ENCODE measurements at places on chromosomes 12 and 14. TPM values are rescaled to one million over a fixed set of nuclear protein-coding genes. Genes with fewer than 3 reads are reported as not detected.

- no peak for DNase-seq
Observed at GRCh38 chr14:87304404-87304803, 688.6 kb downstream of the GALC start.

DNA sequence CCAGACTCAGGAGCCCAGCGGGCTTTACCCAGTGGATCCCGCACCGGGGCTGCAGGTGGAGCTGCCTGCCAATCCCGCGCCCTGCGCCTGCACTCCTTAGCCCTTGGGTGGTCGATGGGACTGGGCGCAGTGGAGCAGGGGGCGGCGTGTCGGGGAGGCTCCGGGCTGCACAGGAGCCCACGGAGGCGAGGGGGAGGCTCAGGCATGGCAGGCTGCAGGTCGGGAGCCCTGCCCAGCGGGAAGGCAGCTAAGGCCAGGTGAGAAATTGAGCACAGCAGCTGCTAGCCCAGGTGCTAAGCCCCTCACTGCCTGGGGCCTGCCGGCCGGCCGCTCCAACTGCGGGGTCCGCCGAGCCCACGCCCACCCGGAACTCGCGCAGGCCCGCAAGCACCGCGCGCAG, 50.1 kb downstream of the RMST start:
- DNase-seq: no peak

DNA sequence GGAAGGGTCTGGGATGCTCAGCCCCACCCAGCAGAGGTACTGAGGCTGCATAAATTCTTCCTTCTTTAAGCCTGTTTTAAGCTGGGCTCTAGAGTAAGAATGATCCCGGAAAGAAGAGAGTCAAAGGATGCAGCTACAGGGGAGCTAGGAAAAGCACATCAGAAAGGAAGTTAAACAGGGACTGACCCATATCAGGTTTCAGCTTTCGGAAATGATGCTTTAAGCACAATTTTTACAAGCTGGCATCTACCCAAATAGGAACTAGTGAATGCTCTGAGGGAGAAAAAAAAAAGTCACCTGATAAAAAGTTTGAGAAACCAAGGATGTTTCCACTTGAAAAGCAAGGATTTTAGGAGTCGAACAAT, 22.0 kb downstream of the TSPAN8 start:
- DNase-seq: no peak

GRCh38 chr12:8606890-8607289, 5.8 kb downstream of the AICDA start:
- DNase-seq: no peak

DNA sequence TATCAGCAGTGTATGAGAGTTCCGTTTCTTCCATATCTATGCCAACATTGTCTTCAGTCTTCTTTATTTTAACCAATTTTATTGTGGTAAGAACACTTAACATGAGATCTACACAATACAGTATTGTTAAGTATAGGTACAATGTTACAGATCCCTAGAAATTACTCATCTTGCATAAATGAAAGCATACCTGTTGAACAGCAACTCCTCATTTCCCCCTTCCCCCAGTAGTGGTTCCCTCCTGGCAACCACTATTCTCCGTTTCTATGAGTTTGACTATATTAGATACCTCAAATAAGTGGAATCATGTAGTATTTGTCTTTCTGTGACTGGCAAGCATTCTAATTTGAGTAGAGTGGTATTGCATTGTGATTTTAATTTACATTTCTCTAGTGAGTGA, 150.5 kb downstream of the CRADD start:
- DNase-seq: no peak

- no peak for DNase-seq
Observed at GRCh38 chr12:124125203-124125871, 152.3 kb downstream of the ZNF664 start.

GRCh38 chr14:102390064-102390855, 27.5 kb downstream of the TECPR2 start:
- peak; percentile 65 for DNase-seq

DNA sequence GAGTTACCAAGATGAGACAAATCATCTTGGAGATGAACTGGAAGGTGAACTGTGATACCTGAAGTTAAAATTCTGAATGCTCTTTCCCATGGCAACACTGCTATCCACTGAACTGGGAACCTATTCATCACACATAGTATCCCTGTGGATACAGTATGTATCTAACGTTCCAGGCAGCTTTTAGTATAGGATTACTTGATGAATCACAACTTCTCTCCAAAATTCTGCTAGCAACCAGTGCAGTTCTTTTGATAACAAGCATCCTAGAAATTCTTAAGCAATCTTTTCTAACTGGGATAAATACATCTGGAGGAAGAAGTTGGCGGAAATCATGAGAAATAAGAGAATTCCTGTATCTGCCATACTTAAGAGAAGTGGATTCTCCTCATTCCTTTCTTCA, 66.4 kb downstream of the PAWR start:
- peak; percentile 60 for DNase-seq

DNA sequence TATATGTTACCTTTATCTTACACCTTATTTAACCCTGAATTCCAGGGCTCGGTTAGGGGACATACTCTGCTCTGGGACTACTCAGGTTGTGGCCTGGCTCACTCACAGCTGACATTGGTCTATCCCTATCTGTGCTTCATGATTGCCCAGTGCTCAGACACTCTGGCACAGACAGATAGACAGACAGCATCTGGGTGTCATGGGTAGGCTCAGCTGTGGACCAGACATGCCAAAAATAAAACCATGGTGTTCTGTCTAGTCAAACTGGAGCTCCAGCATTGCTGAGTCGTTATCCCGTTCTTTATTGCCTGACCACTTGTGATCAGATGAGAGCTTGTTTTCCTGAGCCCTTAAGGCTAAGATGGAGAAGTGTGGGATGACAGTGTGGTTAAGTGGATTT, 29.0 kb downstream of the FBXW8 start:
- no peak for DNase-seq

GRCh38 chr12:12551115-12551514, 11.5 kb downstream of the DUSP16 start:
- no peak for DNase-seq

- DNase-seq: peak; percentile 69
Observed at GRCh38 chr12:57370696-57371095, 60.1 kb downstream of the R3HDM2 start.

DNA sequence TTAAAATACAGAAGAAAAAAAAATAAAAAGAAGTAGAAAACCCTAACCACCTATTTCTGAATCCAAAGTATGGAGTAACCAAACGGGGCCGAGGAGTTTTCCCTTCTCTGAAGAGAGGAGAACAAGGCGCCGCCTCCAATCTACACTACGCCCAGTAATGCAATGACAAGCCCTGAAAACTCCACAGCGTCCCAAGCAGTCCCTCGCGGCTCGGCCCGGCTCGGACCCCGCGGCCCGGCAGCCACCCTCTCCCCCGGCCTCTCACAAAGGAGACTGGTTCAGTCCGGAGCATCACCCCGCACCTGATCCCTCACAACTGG, 371 bp downstream of the CHD8 start:
- DNase-seq: no peak

- DNase-seq: peak; percentile 97
Observed at GRCh38 chr12:127640181-127640886, 626.6 kb upstream of the TMEM132C start.

DNA sequence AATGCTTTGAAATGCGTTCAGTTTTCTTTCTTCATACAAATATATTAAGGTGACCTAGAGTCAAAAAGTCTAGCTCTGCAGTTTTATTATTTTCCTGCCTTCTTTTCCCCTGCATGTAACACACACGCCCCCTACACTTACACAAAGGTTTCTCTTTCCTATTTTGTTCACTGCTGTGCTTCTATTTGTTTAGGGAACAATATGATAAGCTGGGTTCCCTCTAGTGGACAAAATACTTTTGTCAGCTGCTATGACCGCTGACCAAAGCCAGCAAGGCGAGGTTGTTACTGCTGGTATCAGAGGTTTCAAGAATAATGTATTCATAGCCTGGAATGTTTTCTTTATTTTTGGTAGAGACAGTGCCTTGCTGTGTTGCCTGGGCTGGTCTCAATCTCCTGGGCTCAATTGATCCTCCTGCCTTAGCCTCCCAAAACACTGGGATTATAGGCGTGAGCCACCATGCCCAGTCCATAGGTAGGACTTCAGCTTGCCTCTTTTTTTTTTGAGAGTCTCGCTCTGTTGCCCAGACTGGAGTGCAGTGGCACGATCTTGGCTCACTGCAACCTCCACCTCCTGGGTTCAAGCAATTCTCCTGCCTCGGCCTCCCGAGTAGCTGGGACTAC, 33.4 kb downstream of the FNTB start:
- DNase-seq: peak; percentile 88

DNA sequence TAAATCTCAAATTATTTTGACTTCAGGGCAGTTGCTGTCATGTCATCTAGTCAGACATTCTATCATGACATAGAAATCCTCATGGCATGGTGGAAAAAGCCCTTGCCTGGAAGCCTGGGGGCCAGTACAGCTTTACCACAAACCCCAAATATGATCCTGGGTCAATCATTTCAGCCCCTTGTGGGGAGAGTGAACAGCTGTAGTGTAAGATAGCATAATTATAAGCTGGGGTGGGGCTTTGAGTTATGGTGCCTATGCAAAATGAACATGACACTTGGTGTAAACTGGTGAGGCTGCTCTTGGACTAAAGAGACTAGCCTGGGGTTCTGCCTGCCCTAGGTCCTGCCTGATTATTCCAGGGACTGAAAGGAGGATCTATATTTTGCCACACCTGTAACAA, 207.7 kb upstream of the DDHD1 start:
- no peak for DNase-seq

GRCh38 chr12:131929581-131930456, 743 bp downstream of the PUS1 start:
- DNase-seq: peak; percentile 15

- no peak for DNase-seq
Observed at GRCh38 chr14:105899071-105899641, 372.8 kb downstream of the TMEM121 start.

DNA sequence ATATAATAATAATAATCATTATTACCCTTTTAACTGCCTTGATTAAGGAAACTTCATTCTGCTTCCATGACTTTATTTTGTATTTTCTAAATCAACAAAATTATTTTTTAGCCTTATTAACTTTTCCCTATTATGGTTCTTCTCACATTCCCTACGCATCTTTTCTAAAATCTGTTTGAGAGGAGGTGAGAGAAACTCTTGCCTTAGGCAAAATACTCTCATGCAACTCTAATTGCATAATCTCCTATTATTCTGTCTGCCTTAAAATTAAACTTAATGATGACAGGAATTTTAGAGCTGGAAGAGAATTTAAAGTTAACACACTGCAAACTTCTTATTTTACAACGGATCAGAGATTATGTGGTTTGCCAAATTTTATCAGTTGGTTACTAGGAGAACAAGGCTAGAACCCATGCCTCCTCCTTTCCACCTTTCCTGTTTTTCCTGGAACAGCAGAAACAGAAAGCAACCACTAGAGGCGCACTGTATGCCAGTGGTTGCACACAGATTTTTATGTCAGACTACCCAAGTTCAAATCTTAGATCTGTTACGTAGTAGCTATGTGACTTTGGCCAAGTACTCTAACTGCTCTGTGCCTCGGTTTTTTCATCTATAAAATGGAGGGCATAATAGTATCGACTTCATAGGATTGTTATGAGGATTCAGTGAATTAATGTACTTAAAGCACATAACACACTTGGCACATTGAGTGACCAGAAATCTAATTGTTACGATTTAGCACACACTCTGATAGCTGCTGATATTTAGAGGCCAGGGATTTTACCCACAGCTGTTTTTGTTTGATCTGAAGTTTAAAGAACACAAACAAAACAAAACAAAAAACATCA, 4.3 kb upstream of the BRMS1L start:
- DNase-seq: peak; percentile 59

DNA sequence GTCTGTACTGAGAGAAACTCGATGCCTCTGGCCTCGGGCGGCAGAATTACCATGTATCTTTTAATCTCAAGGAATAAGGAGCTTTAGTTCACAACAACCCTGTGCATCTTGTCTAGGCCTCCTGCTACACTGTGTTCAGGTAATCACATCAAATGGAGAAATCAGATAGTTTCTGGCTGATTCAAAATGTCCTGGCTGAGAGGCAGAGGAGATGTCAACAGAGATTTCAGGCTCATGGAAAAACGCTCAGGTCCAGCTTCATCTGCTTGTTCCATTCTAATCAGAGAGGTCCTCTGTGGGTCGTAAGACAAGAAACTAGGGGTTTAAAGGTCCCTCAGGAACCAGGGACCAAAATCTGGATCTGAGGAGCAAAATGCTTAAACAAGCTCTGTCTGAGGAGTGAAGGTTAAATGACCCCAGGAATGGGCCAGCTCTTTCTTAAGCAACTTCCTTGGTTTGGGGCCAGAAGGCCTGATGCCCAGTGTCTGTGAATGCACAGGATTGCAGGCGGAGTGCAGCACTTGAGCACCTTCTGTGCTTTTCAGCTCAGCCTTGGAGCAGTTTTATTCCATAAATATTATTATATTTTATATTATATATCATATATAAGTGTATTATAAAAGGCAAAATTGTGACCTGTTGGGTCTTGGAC, 170.2 kb upstream of the PRICKLE1 start:
- DNase-seq: peak; percentile 91

DNA sequence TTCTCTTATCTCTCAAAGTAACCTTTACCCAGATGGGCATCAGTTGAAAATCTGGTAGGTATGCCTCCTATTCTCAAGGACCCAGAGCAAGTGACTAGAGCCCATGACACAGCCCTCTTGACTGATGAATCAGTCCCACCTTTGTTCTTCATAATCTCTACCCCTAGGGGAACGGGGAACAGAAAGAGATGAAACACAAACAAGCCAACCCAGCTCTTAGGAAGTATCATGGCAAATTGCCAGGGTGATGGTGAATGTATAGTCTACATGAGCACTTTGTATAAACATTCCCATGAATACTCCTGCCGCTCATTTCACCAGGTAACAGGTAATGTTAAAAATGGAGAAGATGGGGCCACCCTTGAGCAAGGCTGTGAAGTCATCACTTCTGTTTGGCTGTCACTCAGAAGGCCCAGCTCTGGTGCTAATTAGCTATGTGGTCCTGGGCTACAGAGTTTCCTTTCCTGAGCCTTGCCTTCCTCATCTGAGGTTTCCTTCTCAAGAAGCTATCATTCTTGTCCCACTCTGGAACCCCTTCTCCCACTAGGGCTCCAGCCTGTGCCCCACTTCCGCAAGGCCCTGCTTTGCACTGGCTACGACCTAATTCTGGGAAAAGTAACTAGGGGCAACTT, 161.7 kb downstream of the ANO2 start:
- no peak for DNase-seq

Gene HAL
- total RNA-seq: 0.09 TPM

Gene SOAT2
- total RNA-seq: not detected

Gene FSCB
- total RNA-seq: 1.4 TPM

Gene PEBP1
- total RNA-seq: 163 TPM

Gene FAM90A1
- not detected for total RNA-seq

Gene GUCY2C
- not detected for total RNA-seq

Gene IAPP
- not detected for total RNA-seq

Gene PSMD9
- 27.6 TPM for total RNA-seq

Gene KSR2
- total RNA-seq: not detected

Gene GPR84
- total RNA-seq: not detected

Gene TWF1
- 50.2 TPM for total RNA-seq

Gene CD4
- total RNA-seq: not detected

Gene OTUB2
- 2.5 TPM for total RNA-seq

Gene ARMH4
- 4.2 TPM for total RNA-seq

Gene GLI1
- 1.1 TPM for total RNA-seq

Gene FGD4
- total RNA-seq: 55.6 TPM
